ENCODE measurements at places on chromosomes 1 and 21. TPM values are rescaled to one million over a fixed set of nuclear protein-coding genes. Genes with fewer than 3 reads are reported as not detected.

PPIE gene
- 22.2 TPM for total RNA-seq

SPATA21 gene
- not detected for total RNA-seq

HES2 gene
- 0.14 TPM for total RNA-seq

TMEM269 gene
- not detected for total RNA-seq

GSTM5 gene
- not detected for total RNA-seq

PCNX2 gene
- 2.3 TPM for total RNA-seq

Measured in heart left ventricle (tissue), 16 donors.